ENCODE measurements at places on chromosomes 6 and 20.

- DNase-seq = no peak
Observed at GRCh38 chr6:160259143-160259425, 463 bp upstream of the SLC22A2 start.

DNA sequence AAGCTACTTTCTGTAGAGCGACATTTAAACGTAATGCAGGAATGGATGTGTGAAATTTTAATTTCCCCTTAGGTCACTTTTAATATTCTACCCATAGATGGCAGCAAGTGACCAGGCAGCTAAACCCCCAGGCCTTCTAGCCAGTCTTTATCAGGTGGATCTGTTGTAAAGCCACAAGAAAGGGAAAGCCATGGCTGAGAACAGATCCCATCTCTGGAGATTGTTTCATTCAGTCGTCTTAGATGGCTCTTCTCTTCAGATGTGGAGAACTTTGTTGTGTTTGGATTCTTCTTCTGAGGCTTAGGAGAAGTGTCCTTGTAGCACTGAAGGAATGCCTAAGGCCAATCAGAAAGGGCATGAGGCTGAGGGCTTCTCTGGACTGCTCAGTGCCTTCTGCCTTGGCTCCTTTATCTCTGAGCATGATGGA lies 15.8 kb upstream of the RNF182 start:
- peak; percentile 45 for DNase-seq

- no peak for DNase-seq
Observed at GRCh38 chr6:137936798-137937197, 69.7 kb downstream of the TNFAIP3 start.

DNA sequence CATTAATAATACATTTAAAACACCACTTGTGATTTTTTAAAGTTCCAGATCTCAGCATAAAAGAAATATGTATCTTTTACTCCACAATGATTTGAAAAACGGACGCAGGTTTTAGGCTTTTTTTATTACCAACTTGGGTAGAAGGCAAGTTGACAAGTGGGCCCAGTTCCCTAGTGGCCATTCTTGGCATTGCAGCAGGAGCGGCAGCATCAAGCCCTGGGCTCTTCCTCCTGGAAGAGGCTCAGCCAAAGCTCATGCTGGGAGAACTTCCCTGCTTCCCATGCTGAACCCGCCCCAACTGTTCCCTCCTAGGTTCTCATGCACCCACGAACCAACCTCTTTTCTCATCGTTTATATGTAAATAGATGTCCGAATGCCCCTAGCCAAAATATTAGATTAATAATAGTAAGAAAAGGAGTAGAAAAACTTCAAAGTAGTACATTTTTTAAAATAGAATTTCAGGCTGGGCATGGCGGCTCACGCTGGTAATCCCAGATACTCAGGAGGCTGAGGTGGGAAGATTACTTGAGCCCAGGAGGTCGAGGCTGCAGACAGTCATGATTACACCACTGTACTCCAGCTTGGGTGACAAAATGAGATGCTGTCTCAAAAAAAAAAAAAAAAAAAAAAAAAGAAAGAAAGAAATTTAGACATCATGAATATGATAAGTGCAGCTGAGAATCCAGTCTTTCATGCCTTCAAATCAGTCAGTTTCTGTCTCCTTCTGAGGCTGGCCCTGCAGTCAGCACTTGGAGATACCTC lies 18.2 kb upstream of the MYB start:
- DNase-seq = no peak

- DNase-seq = no peak
Observed at GRCh38 chr6:38818691-38819090, 103.6 kb downstream of the DNAH8 start.

DNA sequence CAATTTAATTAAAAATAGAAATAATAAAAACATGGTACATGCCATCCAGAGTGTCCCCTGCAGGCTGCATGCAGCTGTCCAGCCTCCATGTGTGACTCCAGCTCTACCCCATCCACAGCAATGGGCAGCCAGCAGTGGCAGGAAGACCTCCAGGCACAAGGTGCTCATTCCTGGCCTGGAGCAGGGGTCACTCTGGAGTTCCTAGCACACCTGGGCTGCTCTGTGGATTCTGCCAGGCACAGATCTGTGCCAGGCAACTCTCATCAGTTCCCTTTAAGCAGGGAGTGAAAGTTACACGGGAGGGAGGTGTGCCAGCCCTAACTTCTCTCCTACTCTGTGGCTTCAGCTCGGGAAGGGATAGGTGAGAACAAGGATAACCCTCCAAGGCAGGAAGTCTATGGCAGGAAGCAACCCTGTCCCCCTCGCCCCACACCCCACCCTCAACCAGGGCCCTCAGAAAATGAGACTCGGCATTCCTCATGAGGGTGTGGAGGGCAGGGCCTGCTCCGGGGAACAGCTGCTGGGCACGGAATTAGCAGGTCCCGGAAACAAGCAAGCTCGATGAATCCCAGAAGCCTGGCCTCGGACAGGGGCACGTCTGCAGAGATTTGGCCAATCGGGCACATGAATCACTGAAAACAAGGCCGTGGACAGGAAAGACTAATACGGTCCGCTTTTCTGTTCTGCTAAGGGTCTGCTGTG lies 10.0 kb downstream of the JPH2 start:
- DNase-seq = no peak

GRCh38 chr20:37408302-37409193 lies 62.6 kb downstream of the SRC start:
- DNase-seq = no peak

DNA sequence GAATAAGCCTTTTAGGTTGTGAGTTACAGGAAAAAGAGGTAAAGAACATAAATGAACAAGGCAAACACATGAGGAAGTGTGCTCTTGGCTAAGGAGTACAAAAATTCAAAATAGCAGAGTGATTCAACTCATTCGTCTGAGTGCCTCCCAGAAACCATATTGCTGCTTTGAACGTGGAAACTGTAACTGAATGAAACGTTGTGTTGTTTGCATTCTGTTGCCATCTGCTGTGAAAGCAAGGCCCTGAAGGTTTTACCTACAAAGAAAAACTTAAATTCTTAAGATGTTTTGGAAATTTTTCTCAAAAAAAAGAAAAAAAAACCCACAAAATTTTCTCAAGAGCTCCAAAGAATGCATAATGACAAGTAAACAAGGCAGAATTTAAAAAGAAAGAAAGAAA lies 375.4 kb upstream of the HS3ST5 start:
- DNase-seq = no peak

GRCh38 chr6:25165800-25166199 lies 113.4 kb upstream of the CARMIL1 start:
- no peak for DNase-seq

DNA sequence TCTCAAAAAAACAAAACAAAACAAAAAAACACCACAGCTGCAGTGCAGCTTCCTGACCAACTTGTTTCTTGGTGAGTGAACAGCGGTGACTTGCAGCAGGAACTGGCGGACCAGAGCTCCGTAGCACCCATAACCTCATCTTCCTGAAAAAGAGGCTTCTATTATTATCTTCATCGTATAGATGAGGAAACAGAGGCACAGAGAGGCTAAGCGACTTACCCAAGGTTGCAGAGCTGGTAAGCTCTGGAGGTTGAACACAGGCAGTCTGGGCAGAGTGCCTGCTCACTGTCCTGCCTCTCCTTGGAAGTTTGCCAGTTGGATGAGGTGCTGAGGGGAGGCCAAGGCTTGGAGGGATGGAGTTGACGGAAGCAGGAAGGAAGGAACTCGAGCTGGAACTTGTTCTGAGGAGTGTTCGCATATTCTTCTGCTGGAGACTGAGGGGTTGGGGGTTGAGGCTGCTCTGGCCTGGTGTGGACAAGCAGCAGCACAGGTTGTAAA lies 47.9 kb upstream of the CCDC167 start:
- DNase-seq = peak; percentile 72

GRCh38 chr6:5215799-5216198 lies 45.0 kb downstream of the LYRM4 start:
- DNase-seq = no peak

DNA sequence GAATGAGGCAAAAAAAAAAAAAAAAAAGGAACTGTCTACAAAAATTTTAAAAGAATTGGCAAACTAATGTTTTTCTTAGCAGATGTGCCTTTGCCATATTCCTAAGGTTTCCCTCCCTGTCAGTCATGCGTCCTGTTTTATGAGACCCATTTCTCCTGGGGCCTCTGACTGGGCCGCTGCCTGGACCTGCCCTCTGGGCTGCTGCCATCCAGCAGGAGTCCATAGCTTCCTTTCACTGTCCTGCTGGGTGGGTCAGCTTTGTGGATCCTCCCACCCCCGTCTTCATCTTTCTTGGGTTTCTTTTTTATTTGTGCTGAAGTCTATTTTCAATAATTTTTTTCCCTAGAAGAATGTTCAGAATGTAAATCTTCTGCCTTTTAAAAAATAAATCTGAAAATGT lies 110.8 kb upstream of the SCP2D1 start:
- DNase-seq = no peak

DNA sequence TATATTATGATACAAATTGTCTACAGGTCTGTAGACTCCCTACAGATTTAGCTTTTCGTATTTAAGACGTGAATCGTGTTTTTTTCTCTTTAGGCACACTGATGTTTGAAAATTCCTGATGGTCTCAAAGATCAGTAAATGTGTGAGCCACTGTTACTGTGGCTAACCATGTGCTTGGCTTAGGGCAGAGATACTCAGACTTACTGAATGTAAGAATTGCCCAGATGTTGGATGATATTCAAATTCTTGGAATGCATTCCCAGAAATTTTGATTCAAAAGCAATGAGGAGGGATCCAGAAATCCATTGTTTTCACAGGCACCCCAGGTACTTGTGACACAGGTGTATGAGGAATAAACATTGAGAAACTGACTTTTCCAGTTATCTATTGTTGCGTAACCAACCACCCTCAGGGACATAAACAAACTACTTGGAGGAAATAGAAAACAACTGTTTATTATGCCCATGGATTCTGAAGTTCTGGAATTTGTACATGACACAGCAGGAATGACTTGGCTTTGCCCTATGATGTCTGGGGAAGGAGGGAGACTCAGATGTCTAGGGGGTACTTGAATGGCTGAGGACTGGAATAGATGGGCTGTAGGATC lies 339.6 kb upstream of the CITED2 start:
- no peak for DNase-seq

DNA sequence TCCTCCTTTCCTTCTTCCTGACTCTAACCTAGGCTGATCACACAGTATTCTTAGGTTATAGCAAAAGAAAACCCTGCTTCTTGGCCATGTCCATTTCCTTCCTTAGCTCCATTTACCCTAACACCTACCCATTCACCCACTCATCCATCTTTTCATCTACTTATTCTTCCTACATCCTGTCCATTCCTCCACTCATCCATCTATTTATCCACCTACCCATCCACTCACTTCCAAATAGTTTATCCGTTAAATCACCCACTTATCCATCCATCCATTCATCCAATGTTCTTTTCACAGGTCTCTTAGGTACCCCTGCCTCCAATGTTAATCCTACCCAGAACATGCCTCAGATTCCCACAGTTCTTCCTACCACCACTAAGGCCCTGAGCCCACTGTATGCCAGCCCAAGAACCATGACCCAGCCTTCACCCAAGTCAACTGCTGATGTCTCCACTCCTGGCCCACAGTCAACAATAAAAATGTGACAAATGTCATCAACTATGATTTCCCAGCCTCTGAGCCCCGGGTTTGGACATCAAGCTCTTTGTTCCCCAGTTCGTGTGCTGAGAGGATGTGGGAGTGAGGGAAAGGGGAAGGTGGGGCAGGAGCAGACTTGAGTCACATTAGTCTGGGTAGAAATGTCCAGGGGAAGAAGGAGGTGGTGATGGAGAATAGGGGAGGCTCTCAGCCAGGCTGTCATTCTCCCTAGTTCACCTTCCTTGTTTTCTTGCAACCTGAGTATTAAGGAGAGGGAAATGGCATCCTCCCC lies 24.4 kb downstream of the TREML4 start:
- DNase-seq = no peak

DNA sequence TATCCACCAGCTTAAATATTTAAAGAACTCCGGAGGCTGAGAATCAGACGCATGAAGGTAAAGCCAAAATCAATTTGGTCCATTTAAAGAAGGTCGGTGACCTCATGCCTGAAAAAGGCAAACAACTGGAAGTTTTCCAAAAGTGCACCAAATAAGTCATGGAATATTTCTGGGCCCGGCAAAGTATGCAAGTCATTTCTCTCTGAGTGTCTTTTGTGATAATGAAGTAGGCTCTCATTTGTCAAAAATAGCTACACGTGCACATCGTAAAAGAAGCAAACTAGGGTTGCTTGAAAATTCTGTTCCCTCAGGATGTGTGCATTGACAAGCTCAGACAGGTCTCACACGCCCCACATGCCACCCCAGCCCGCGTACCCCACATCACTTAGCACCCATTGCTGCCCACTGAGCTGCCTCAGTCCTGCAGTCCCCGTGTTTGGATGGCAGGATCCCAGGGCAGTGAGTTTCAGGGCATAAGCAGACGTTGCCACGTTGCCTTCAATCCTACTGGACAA lies 20.5 kb upstream of the PYGB start:
- no peak for DNase-seq
